ENCODE measurements at places on chromosomes 11 and 22.
A peak's percentile ranks its signal among the peaks of the same experiment; 100 is the strongest.

DNA sequence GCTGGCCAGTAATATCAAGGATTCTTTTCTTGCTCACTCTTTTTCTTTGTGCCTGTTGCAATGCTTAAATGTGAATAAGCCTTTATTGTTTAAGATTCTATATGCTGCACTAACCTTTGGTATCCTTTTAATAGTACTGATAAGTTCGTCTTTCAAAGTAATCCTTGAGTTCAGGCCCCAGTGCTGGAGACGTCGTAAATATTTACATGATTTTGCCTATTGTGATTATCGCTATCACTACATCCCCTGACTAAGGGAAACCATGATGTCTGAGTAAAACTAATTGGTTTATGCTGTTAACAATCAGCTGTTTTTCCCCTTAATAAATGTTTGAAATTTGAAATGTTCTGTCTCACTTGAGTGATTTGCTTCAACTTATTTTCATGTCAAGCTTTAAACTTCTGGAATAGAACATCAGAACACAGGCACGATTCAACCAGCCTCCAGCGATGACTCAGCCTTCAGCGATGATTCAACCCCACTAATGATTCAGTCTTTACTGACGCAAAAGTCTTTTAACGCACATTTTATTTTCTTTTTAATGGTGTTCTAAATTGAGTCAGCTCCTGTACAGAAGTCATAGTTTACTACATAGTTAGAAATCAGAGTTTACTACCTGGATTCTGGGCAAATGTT, 3.9 kb downstream of the HTATIP2 start:
- no peak for DNase-seq

DNA sequence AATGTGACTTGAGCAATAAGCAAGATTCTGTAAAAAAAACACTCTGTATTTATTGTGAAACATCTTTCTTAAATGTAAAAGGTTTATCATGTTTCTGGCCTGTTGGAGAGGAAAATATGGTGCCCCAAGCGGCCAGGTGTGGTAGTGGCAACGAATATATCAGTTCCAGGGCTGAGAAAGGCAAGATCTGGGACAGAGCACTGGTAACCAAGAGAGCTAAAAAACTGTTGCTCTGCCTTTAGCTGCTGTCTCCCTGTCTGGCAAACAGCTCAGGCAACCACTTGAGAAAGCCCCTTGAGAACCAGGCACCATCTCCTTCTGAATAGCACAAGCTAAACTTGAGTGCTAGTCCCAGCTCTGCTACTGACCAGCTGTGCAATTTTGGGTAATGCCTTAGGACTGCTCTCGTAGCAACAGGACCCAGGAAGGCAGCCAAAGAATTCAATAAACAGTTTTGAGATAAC, 129.9 kb downstream of the KCNC1 start:
- DNase-seq = peak; percentile 54

DNA sequence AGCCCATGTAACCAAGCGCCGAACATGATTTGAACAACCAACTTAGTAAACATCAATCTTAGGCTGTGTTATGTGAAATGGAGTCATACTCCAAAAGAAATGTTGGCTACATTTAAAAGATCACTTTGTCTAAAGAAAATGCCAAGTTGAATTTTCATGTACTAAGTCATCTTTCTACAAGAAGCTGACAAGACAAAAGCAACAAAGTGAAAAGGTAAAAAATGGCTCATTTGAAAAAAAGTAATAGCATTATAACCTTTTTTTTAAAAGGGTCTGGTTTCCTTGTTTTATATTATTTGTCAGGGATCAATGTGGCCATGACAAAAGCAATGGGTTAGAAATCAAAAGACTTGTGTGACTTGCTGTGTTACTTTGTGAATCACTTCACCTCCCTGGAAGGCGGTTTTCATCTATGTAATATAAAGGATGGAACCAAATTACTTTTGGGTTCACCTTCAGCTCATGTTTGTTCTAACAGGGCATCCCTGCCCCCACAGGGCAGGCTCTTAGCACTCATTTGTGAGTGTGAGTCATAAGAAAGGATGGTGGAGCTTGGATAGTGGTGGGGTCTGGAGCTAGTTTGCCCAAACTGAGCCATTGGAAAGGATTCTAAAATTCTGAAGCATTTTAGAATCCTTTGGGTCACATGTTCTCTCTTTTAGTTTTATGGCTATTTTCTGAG, 131.9 kb upstream of the MTMR2 start:
- DNase-seq = no peak

DNA sequence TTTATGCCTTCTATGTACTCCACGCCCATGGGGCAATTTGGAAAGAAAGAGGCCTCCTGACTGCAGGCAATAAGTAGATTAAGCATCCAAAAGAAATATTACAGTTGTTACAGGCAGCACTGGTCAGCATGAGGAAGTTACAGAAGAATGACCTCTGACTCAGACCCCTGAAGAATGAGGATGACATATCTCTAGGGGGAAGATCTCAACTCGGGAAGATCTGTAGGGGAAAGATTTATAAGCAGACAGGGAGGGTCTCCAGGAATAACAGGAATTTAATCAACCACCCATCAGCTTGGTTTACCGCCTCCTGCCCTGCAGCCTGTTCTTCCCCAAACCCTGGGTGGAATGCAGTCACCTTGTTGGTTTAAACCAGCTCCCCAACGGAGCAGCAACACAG, 58.0 kb downstream of the RCN1 start:
- no peak for DNase-seq

DNA sequence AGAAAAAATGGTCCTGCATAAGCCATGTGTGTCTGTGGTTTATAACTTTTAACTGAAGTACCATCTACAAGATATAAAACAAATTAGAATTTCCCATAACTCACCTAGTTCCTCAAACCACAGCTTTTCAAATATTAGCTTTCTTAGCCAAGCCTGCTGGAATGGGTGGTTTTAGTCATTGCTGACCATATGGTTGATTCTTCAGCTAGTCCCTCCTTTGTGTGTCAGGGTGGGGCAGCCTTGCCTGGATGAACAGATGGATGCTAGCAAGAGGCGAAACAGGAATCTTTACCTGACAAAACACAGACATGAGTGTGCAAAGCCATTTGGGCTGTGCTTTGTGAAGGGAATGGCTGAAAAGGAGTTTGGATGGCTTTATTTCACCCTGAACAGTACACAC, 6.9 kb upstream of the B3GNT6 start:
- peak; percentile 95 for DNase-seq

DNA sequence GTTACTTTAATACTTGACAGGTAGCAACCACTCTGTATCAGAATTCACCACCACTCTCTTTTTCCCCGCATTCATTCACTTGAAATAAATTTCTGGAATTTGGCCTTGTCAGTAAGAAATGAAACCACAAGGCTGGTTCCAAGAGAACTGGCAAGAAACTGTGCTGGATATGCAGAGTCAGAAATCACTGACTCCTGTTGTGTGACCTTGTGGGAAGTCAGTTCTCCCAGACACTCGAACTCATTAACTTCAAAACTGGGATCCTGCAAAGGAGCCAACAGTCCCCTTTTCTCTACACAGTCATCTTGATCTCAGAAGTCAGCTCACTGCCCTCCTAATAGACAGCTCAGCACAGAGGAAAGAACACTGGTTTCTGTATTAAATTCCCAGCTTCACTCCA, 142.7 kb downstream of the LRRC4C start:
- DNase-seq = peak; percentile 12

DNA sequence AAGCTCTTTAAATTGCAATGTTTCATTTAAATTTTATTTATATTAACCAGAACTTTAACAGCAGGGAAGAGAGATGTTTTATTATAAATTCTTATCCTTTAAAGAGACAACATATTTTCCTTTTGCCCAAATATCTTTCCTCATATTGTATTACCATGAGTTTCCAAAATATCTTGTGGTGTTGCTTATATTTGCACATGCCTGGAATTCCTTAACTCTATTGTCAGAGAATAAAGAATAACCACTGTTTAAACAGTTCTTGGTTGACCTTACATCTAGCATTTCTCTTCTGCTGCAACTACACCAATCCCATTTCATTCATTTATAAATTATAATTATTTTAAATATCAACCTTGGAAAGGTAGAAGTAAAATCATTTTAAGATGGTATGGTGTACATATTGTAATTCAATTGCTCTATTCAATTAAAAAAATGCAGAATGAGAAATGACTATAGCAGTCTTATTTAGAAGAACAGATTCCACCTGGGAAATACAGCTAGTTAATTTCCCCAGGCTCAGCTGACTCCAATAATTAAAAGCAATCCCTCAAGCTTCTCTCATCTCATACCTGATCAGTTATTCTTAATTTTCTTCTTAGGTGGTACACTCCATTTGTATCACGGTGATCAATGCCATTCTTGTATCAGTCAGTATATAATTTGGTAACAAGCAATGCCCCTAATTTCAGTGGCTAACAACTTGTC, 923.3 kb downstream of the KCNA4 start:
- no peak for DNase-seq

DNA sequence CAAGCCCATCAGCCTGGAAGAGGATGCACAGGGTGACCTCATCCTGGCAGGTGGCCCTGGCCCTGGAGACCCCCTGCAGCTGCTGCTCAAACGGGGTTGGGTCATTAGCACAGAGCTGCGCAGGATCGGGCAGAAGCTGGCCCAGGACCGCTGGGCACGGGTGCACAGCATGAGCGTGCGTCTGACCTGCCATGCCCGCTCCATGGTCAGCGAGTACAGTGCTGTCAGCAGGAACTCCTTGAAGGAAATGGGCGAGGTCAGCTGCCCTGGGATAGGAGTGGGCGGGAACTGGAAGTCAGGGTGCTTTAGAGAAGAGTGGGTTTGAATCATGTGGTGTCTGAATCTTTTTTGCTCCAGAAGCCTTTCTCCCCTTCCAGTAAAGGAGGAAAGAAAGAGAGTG, 61.1 kb downstream of the INSC start:
- no peak for DNase-seq

- no peak for DNase-seq
Observed at GRCh38 chr11:65644837-65645236, 6.9 kb downstream of the SIPA1 start.

- DNase-seq = no peak
Observed at GRCh38 chr11:14179116-14179820, 179.7 kb downstream of the RRAS2 start.

DNA sequence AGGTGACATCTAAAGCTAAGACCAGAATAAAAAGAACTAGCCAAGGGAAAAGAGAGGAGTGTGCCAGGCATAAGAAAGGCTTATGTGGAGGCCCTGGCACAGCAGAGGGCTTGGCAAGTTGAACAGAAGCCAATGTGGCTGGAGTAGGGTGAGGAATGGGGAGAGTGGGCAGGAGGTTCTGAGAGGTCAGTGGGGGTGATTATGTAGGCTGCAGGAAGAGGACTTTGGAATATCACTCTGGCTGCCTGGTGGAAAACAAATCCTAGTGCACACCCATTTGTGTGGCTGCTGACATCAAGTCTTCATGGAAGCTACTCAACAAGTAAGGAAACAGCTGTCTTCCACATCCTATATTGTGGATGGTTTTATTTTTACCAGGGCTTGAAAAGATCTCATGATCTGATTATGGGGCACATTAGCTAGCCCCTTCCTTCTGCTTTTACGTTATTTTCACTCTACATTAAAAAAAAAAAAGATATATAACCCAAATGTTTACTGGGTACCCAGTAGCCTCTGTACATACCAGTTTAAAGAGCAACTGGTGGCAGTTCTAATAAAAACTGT, 3.4 kb downstream of the MRPL16 start:
- DNase-seq = no peak

- no peak for DNase-seq
Observed at GRCh38 chr11:132408877-132409276, 1038.5 kb downstream of the NTM start.
